Activated CD4-positive, alpha-beta T cell treated with anti-CD3 and anti-CD28 coated beads, Interleukin-2, amount 50 U/mL, for 16 hours (primary cell): ENCODE measurements at places on chromosomes 3 and 15.
A peak's percentile ranks its signal among the peaks of the same experiment; 100 is the strongest.

DNA sequence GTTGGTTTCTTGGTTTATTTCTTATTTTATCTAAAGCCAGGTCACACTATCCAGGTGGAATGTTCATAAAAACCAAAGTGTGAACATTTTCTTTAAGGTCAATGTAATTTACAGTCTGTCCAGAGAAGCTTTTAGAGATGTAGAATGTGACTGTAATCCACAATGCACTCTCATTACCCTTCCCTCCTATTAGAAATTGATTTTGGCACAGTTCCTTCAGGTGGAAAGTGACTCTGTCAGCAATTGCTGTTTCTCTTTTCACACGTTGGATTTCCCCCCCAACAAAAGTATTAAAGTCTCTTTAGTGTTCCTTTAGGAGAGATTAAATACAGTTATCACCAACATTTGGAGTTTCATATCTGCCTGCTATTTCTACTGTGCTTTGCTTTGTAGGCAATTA is 31.6 kb upstream of the COPB2 start:
- no peak for DNase-seq

GRCh38 chr3:148331081-148331846 is 366.4 kb upstream of the AGTR1 start:
- DNase-seq = no peak

- DNase-seq = no peak
Observed at GRCh38 chr3:170999737-171000242, 26.7 kb downstream of the SLC2A2 start.

GRCh38 chr3:23999012-23999641 is 54.0 kb downstream of the NR1D2 start:
- DNase-seq = peak; percentile 71

- DNase-seq = no peak
Observed at GRCh38 chr15:72487070-72487797, 13.1 kb downstream of the ARIH1 start.

DNA sequence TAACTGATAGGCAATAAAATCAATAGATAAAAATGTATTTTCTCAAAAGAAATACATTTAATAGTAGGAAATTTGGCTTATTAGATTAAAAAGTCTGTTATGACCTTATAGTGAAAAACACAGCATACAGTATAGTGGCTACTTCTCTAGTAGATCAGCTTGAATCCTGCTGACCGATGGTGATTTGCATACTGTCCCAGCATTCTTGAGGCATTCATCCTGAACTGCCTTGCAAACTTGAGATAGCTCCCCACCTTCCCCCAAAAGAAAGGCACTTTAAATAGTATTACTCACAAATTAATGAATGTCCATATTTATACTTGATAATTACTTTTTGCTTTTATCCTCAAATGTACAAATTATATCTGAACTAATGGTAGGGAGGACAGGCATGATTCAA is 6.7 kb downstream of the CHMP2B start:
- no peak for DNase-seq

DNA sequence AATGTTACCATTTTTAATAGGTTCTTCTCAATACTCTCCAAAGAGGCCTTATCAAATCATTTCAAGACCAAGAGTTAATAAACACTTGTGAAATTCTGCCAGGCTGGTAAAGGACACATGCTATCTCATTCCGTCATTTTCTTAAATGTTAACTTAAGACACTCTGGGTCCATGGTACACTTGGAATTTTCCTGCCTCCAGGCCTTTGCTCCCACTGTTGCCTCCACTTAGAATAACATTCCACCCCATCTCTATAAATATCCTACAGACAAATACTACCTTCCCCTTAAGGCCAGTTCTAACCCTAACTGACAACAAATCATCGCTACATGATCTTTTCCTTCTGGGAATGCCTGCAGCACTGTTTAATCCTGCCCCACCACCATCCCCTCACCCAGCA is 24.1 kb downstream of the MAGI1 start:
- DNase-seq = no peak

DNA sequence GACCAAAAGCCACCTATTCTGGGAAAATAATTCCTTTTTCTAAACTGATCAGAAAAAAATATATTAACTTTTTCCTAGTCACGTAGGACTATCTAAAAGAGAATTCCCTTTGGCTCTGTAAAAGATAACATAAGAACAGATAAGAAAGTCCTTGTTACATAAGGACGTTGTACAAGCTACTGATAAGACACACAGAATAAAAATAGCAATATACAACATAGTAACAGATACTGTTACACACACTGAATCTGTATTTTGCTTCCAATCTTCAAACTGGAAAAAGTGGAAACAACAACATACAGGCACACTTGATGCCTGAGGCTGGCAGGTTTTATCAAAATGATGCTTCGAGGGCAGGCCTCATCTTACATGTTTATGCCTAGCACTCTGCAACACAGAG is 59.8 kb downstream of the SNX4 start:
- no peak for DNase-seq

DNA sequence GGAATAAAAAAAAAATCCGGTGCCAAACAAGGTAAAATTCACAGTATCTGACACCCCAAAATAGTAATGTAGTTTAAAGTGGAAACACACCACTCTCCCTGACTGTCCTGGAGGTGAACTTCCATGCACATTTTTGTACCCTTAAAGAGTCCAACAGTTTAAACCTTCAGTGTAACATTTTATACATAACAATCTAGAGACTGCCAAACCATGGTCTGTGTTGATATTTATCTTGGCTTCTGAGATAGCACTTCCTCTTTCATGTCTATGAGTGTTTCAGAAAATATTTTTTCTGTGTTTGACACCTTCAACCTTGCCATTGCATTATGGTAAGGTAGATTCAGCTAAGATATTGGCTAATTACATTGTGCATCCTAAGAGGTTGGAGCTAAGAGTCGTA is 13.9 kb downstream of the TMEM45A start:
- no peak for DNase-seq

- no peak for DNase-seq
Observed at GRCh38 chr3:161694682-161695564, 198.3 kb downstream of the OTOL1 start.

- DNase-seq = no peak
Observed at GRCh38 chr15:89198934-89199333, 22.4 kb downstream of the RLBP1 start.

- DNase-seq = no peak
Observed at GRCh38 chr3:188154809-188155574, 1.0 kb downstream of the LPP start.

- peak; percentile 53 for DNase-seq
Observed at GRCh38 chr15:71800835-71801745, 9.3 kb upstream of the NR2E3 start.

- no peak for DNase-seq
Observed at GRCh38 chr3:132164469-132165092, 129.8 kb upstream of the CPNE4 start.

- DNase-seq = no peak
Observed at GRCh38 chr15:100220058-100220768, 121.6 kb downstream of the ADAMTS17 start.
